Heart left ventricle (tissue), 16 donors: ENCODE measurements at places on chromosomes 1 and 21. TPM values are rescaled to one million over a fixed set of nuclear protein-coding genes. Genes with fewer than 3 reads are reported as not detected.

GRCh38 chr1:32496127-32496526 is 31.3 kb downstream of the ZBTB8B start:
- peaks cover 11% of the 10 kb centered on the region for H3K4me1 ChIP-seq
- no peak for DNase-seq
- peak overlapping the region; percentile 14 for H3K4me3 ChIP-seq
- peak overlapping the region; percentile 43 for H3K27ac ChIP-seq

GRCh38 chr1:204996981-204997380 is 46.0 kb upstream of the CNTN2 start:
- no peaks in the 10 kb centered on the region for H3K27me3 ChIP-seq
- no peak for DNase-seq
- H3K4me1 ChIP-seq = peaks cover 11% of the 10 kb centered on the region
- no peak overlapping the region for H3K27ac ChIP-seq
- H3K36me3 ChIP-seq = no peaks in the 10 kb centered on the region
- H3K4me3 ChIP-seq = no peak overlapping the region

DNA sequence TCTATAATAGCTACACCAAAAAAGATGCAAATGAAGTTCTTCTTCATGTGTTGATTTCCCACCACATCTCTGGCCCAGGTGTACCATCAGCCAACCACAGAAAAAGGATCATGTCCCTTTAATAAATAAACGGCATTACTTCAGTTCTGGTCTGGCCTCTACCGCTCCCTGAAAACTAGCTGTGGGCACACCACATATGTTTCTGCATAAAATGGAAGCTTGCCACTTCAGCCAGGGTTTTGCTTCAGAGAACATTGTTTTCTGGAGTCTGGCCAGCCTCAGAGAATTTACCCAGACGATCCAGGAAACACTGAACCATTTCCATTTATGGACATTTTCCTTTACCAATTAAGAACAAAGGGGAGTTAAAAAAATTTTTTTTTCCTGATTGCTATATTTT is 5.8 kb upstream of the LAMC2 start:
- DNase-seq = peak; percentile 65
- no peaks in the 10 kb centered on the region for H3K36me3 ChIP-seq
- peak overlapping the region; percentile 77 for H3K27ac ChIP-seq
- no peak overlapping the region for H3K4me3 ChIP-seq

DNA sequence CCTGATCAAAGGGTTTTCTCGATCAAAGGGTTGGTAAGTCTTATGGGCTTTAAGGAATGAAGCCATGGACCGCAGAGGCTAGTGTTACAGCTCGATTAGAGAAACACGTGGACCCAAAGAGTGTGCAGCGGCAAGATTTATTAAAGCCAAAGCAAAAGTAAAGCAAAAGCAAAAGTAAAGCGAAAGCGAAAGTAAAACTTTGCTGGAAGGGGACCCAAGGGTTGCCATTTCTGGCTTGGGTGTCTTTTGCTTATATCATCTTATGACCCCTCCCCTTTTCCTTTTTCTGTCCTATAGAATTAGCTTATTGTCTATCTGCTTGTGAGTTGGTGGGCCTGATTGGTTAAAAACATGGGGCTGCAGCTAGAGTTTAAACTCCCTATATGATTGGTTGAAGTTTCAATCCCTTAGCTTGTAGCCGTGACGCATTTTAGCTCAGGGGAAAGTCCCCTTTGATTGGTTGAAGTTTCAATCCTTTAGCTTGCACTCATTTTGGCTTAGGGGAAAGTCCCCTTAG is 957.0 kb downstream of the AMY1C start:
- H3K4me1 ChIP-seq = no peaks in the 10 kb centered on the region
- H3K27me3 ChIP-seq = no peaks in the 10 kb centered on the region
- DNase-seq = no peak
- H3K4me3 ChIP-seq = no peak overlapping the region
- H3K27ac ChIP-seq = no peak overlapping the region

GRCh38 chr1:10087210-10087609 is 54.5 kb downstream of the UBE4B start:
- no peaks in the 10 kb centered on the region for H3K36me3 ChIP-seq
- H3K27ac ChIP-seq = no peak overlapping the region
- DNase-seq = no peak
- no peaks in the 10 kb centered on the region for H3K27me3 ChIP-seq
- peaks cover 22% of the 10 kb centered on the region for H3K4me1 ChIP-seq
- H3K4me3 ChIP-seq = no peak overlapping the region

DNA sequence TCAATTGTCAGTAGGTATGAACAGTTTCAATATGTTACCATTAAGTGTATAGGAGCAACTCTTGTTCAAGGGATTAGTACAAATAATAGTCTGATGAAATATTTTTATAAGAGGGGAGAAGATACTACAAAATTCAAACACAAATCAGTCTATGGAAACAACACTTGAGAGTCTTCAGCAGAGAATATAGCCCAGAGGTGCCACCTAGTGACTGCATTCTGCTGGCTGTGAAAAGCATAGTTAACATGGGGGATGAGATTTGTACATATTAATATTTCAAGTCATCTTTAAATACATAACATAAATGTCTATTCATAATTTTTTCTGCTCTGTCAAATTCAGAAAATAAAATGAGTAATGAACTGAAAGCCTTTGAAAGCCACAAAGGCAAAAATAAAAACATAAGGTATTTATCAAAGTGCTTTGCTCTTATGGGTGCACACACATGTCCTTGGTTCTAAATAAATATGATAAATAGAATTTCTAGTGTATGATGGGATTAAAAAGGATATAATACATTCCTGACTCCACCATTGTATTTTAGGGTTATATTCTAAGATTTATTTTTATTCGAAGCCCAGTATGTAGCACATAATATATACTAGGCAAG is 440.9 kb upstream of the ZRANB2 start:
- H3K4me1 ChIP-seq = no peaks in the 10 kb centered on the region
- no peak overlapping the region for H3K4me3 ChIP-seq
- no peak overlapping the region for H3K27ac ChIP-seq

- H3K27ac ChIP-seq = peak overlapping the region; percentile 77
- peaks cover 85% of the 10 kb centered on the region for H3K4me1 ChIP-seq
- H3K4me3 ChIP-seq = no peak overlapping the region
- H3K27me3 ChIP-seq = no peaks in the 10 kb centered on the region
- no peak for DNase-seq
Measured at GRCh38 chr1:201790261-201790660, 38.7 kb upstream of the IPO9 start.

MSH4 gene
- total RNA-seq = not detected

RIPPLY3 gene
- total RNA-seq = not detected

KCNA3 gene
- 0.54 TPM for total RNA-seq

KCNA10 gene
- total RNA-seq = not detected
